ENCODE measurements at places on chromosomes 4 and X.

- no peak for DNase-seq
These were observed 5.1 kb downstream of the UPRT start for GRCh38 chrX:75278991-75279390.

DNA sequence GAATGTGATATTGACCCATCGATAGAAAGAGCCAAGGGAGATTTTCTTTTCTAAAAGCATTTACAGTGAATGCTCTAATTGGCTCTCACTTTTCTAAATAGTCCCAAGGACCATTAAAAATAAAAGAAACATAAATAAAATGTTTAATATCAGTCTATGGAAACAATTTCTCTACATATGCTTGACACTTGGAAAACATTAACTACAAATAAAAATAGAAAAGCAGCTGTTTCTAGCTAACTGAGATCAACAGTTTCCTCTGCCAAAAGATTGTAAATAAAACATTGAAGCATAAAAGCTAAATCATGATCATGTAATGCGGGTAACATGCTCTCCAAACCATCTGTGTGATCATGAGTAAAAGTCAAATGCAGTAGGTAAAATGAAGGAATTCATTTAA lies 49.7 kb downstream of the CORIN start:
- no peak for DNase-seq

- DNase-seq: no peak
These were observed 36.8 kb upstream of the NAP1L5 start for GRCh38 chr4:88734403-88734949.

- no peak for DNase-seq
These were observed 13.7 kb downstream of the IRF2 start for GRCh38 chr4:184460499-184461285.

All from HT1080 (cell line).